ENCODE measurements at places on chromosomes 2 and 18. TPM values are rescaled to one million over a fixed set of nuclear protein-coding genes. Genes with fewer than 3 reads are reported as not detected.

GRCh38 chr2:184611361-184612085, 13.2 kb downstream of the ZNF804A start:
- no peak for DNase-seq

CGREF1 gene
- 2.6 TPM for total RNA-seq

DNA sequence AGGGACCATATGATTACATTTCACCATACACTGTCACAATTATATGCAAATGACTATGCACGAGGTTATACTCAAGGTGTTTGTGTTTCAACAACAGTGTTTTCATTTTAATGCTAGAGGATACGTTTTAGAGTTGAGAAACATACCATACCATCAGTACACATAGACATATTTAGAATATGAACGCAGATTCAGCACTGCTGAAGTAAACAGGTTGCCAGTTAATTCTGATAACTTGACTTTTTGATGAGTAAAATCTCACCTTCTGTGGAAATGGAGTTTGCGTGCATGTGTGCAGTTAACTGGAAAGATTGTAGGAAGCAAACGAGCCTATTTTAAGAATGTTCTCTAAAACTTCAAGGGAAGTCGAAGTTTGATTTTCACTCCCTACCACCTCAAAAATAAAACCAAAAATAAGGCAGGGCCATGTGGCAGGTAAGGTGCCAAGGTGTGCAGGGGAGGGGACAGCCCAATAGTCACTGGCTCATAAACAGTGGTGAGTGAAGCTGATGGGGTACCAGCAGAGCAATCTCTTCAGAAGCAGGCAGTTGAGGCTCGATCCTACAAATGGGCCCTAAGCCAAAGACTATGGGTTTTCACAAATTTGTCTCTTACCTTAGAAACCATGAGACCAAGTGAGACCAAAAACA, 213.1 kb downstream of the IKZF2 start:
- no peak for DNase-seq

DNA sequence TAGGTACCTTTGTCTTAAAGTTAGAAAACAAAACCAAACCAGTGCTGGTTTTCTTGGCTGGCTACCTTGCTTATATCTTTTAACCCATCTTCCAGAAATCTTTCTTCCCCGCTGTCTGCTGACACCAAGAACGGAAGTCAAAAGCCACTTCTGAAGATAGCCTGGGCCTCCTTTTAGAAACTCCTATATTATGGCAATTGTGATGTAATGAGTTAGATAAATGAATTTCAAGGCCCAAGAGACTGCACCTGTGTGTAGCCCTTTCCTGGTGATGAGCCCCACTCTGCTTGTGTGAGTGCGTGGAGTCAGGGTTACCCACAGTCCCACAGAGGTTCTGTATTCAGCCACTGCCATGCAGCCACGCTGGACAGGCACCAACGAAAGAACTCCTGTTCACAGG, 60.7 kb downstream of the ARMC9 start:
- no peak for DNase-seq

DNA sequence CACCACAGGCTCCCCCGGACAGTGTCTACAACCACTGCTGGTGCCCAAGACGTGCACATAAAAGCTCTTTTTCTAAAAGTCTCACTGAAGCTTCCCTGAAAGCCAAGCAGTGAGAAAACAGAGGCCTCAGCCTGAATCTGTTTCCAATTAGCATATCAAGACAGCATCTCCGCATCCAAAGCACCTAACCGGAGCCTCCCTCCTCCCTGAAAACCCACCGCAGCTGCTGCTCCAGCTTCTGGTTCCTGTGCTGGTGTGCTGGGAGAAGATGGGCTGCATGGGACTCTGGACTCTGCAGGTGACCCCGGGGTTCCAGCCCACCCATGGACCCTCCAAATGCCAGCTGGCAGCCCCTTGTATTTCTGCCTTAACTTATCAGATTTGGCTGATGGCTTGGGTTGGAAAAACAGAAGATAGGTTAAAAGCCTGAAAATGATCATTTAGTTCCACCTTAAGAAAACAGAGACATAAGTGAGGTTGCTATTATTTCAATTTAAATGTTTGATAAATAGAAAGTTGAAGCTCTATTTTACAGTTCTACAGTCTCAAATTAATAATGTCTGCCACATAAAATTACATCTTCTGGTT, 103.3 kb downstream of the TMEM18 start:
- no peak for DNase-seq

KCNF1 gene
- 0.19 TPM for total RNA-seq

DNA sequence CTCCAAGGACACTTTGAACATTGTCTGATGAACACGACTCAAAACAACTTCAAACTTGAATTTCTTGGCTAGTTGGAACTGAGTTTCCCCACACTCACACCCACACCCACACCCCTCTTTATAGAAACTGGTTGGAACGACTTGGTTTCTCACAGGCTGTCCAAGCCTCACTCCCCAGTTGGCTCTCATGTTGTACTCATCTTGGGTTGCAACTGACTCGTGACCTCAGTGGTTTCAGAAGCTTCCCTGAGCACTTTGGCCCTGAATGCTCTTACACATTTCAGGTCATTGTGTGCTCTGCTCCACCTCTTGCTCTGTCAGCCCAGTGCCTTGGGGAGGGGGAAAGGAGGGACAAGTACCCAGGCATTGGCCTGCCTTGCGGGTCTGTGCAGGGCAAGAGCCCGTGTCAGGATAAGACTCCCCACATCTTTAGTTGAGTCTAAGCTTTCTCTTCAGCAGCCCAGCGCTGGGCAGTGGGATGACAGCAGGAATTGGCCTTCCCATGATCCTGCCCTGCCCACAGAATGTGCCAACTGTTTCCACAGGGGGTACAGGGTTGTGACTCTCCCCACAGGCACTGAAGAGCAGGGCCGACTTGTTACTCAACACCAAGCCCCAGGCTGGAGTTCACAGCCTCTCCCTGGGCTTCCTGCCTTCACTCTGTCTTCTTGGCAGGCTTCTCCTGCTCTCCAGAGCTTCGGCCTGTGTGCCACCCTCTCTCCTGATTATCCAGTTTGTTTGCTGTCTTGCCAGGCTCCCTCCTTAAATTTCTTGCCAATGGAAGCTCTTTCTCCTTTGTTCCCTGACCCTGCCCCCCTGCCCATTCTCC, 104.6 kb downstream of the RTN4 start:
- DNase-seq: no peak

GRCh38 chr18:79384834-79385233, 10.9 kb upstream of the NFATC1 start:
- no peak for DNase-seq

DNA sequence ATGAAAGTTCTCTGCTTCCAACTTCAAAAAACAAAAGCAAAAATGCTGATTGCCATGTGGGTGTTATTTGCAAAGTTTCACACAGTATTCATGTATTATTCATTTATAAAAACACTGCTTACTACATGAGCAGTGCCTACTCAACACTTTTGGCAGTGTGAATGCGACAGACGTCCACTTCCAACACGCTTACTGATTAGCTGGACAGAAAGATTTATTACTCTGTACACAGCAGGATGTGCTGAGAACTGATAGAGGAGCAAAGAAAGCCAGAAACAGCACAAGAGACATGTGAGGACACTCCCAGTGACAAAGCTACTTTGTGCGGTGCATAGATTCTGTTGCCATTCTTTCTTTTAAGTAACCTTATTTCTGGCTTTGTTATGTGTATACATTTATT, 258.8 kb downstream of the DLGAP1 start:
- no peak for DNase-seq

- no peak for DNase-seq
Observed at GRCh38 chr2:224546926-224547325, 38.2 kb downstream of the CUL3 start.

DNA sequence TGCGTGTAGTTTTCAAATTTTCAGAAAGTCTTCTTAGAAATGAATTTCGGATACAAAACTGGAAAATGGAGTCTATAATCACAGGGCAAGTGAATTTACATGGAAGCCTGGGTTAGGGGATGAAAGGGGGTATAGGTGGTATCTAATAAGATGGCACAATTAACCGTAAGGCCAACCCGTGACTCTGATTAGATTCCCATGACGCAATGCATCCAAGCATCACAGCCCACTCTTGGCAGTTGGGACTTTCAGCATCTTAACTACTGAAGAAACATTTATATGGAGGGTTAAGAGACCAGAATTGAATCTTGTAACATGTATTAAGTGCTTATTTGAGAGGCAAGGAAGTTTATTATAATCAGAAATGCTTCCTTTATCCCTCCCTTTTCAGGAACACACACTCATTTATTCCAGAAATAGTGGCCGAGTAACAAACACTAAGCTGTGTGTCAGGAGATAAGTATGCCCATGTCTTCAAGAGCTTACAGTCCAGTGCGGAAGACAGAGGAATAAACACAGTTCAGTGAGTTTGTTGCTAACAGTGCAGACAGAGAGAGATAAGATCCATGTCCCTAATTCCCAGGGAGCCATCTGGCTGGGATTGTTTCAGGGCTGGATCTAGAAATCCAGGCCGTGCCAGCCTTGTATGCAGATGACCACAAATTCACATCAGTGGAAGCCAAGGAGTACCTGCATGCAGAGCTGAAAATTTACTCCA, 151.2 kb downstream of the ANTXR1 start:
- no peak for DNase-seq

PLGLB1 gene
- 0.83 TPM for total RNA-seq

DNA sequence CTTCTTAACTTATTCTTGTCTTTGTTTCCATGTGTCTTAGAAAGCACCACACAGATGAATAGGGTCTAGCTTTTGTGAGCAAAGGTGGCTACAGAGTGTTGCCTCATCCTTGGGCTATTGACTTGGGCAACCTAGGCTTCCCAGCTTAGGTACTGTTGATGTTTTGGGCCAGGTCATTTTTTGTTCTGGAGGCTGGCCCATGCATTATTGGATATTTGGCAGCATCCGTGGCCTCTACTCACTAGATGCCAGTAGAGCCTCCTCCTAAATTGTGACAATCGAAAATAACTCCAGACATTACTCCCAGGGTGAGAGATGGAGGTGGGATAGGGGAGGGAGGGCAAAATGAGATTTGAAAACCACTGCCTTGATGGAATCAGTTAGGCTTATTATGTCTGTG, 127.3 kb upstream of the EPC2 start:
- no peak for DNase-seq
